Astrocyte (in vitro differentiated cells and primary cell): ENCODE measurements at places on chromosomes 4 and X. TPM values are rescaled to one million over a fixed set of nuclear protein-coding genes. Genes with fewer than 3 reads are reported as not detected.

DNA sequence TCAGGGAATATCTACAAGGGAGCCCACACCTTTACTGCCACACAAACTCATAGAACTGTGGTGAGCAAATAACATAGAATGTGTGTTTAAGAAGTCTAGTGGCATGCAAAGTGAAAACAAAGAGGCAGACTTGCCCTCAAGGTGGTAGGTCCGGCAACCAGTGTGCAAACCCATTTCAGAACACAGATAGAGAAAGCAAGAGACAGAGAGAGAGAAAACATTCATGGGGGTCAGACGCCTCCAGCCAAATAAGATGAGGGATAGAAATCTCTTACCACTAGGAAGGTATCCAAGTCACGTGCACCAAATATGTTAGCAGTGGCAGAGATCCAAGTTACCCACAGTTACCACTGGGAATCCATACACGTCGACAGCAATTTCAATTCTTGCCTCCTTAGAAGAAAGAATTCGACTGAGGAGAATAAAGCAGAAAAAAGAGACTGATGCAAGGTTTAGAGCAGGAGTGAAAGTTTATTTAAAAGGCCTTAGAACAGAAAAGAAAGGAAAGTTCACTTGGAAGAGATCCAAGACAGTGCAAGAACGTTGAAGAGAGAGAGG, 252.8 kb downstream of the NAP1L3 start:
- no peak overlapping the region for H3K27ac ChIP-seq
- H3K4me3 ChIP-seq, result no peak overlapping the region
- DNase-seq, result no peak
- no peaks in the 10 kb centered on the region for H3K4me1 ChIP-seq
- H3K27me3 ChIP-seq, result no peaks in the 10 kb centered on the region

DNA sequence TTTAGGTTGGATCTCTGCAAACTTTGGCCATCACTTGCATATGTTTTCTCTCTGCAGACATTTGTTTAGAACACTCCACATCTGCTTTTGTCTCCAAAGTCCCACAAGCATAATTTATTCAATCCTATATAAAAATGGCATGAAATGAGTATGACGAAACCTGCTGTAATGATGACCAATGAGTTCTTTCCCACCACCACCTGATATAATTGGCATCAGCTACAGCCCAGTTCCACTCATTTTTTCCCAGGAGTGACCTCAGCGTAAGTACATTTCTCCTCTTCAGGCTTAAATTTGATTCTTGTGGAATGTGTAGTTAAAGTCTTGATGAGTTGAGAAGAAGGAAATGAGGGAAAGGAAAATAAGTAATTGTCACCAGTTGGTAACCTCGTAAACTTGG, 205.1 kb downstream of the AWAT2 start:
- no peaks in the 10 kb centered on the region for H3K36me3 ChIP-seq
- H3K27ac ChIP-seq, result no peak overlapping the region
- no peak overlapping the region for H3K4me3 ChIP-seq
- no peaks in the 10 kb centered on the region for H3K27me3 ChIP-seq
- no peak for DNase-seq

DNA sequence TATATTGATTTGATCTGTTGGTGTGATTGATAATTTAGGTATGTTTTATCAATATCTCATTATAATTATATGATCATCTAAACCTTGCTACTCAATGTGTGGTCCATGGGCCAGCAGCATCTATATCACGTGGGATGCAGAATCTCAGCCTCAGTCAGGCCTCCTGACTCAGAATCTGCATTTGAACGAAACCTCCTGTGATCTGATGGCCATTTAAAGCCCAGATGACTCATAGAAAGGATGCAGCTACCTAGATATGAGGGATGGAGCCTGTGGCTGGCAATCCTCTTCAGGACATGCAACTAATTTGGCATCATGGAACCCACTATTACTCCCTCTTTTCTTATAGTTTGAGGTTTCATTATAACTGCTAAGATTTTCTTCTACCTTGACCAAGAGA, 11.3 kb upstream of the CHRNA9 start:
- no peak for DNase-seq
- no peaks in the 10 kb centered on the region for H3K36me3 ChIP-seq
- peaks cover 10% of the 10 kb centered on the region for H3K4me1 ChIP-seq
- H3K27me3 ChIP-seq, result no peaks in the 10 kb centered on the region
- no peak overlapping the region for H3K4me3 ChIP-seq

CFAP299 gene
- total RNA-seq, result not detected in 2 replicates

CXorf49 gene
- total RNA-seq, result not detected in 2 replicates

DNA sequence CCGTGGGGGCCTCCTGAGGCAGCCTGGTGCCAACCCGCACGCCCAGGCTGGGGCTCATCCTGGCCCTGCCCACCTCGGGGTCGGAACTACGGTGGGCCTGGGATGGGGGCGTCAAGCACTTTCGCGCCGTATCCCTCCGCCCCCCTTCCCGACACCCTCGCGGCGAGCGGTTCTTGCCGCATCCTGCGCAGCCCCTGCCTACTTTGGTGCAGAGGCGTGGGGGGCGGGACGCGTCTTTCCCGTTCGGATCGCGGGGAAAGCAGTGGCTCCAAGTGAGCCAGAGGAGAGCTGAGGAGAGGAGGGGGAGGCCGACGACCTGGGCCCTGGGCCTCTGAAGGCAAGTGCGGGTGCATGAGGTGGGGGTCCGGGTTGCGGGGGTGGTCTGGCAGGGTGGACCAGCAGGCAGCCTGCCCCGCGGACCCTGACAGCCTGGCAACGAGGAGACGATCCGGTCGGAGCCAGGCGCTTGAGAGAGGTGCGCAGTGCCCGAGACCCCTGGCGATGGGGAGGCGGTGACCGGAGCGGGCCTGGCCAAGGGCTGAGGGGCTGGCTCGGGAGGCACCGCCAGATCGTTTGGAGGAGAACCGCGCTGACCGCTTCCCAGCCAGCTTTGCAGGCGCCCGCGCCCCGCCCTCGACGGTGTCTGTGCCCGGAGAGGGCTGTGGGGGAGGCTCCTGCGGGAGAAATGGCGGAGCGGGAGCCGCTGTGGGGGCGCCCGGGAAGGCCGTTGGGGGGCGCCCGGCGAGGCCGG, at the start of gene GPRASP2:
GPRASP2 (plus strand) TSS at position 233 of the 751 bp plus-strand sequence. CDS start 2,422 bp downstream, outside the sequence.
- no peaks in the 10 kb centered on the region for H3K4me1 ChIP-seq
- peak; percentile 4 for DNase-seq
- no peaks in the 10 kb centered on the region for H3K36me3 ChIP-seq
- H3K27ac ChIP-seq, result peak within 1 kb of the TSS; percentile 50

SMPX gene
- not detected in 2 replicates for total RNA-seq

CXCL8 gene
- total RNA-seq, result 1.2 and 1.5 TPM in 2 replicates

SSX4 gene
- not detected in 2 replicates for total RNA-seq

- H3K4me3 ChIP-seq, result no peak overlapping the region
- no peaks in the 10 kb centered on the region for H3K36me3 ChIP-seq
- H3K27ac ChIP-seq, result no peak overlapping the region
- DNase-seq, result no peak
- H3K27me3 ChIP-seq, result no peaks in the 10 kb centered on the region
Measured at GRCh38 chrX:54785901-54786300, 12.2 kb downstream of the ITIH6 start.
